Natural killer cell (primary cell): ENCODE measurements at places on chromosomes 7 and 10. TPM values are rescaled to one million over a fixed set of nuclear protein-coding genes. Genes with fewer than 3 reads are reported as not detected.

DNA sequence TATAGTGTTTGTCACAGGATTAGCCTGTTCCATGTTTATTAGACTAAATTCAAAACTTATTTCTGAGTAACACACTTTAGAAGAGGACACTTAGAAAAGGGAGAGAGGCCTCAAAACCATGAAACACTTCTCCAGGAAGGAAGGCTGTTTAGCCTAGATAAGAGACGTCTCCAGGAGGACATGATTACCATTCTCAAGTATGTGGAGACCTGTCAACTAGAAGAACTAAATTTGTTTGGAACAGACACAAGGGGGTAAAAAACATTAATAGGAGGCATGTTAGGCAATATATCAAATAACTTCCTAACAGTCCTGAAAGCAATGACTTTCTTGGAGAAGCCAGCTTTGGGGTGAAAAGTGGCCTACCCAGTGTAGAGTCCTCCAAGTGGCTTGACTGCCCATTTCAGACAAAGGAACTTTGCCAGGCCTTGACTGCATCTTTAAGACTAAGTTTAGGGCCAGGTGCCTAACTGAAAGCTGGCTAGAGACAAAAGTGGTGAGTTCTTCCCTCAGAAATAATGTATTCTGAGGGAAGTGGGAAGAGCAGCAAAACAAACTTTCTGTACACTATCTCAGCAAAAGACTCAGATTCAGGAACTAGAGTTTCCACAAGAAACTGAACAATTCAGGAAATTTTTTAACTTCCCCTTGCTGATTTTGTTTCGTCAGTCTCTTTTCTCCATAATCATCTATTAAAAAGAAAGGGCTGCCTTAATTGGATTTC, 11.8 kb downstream of the NCOA4 start:
- peaks cover 26% of the 10 kb centered on the region for H3K4me1 ChIP-seq
- peaks cover 32% of the 10 kb centered on the region for H3K36me3 ChIP-seq
- no peaks in the 10 kb centered on the region for H3K27me3 ChIP-seq
- no peak overlapping the region for H3K4me3 ChIP-seq
- no peak for DNase-seq

DNA sequence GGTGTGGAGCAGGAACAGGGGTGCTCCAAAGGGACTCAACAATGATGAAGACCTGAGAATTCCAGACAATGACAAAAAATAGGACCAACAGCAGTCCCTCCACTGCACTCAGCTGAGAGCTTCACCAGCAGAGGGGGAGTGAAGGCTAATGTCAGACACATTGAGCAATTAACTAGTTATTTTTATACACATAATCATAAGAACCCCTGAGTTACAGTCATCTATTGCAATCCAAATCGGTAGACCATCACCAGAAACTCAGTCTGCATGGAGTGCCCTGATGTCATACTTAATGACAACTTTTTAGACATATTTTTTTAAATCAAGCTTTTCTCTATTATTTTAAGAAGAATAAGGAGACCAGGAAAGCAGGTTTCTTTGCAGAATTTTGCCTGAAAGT, 30.6 kb upstream of the IKZF1 start:
- H3K27me3 ChIP-seq: no peaks in the 10 kb centered on the region
- no peaks in the 10 kb centered on the region for H3K36me3 ChIP-seq
- H3K4me1 ChIP-seq: peaks cover 26% of the 10 kb centered on the region

DNA sequence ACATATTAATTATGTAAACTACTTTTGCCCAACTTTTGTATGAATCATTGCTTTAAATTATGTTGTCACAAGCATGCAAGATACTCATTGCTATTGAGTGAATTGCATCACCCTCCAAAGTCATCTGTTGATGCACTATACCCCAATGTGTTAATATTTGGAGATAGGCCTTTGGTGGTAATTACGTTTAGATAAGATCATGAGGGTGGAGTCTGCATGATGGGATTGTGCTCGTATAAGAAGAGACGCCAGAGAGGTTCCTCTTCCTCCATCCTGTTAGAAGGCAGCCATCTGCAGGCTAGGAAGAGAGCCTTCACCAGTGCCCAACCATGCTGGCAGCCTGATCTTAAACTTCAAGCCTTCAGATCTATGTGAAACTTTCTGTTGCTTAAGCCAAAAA, 95.3 kb upstream of the MAGI2 start:
- H3K4me1 ChIP-seq: no peaks in the 10 kb centered on the region
- DNase-seq: no peak
- no peak overlapping the region for H3K27ac ChIP-seq
- no peaks in the 10 kb centered on the region for H3K36me3 ChIP-seq
- no peaks in the 10 kb centered on the region for H3K27me3 ChIP-seq
- H3K4me3 ChIP-seq: no peak overlapping the region

DNA sequence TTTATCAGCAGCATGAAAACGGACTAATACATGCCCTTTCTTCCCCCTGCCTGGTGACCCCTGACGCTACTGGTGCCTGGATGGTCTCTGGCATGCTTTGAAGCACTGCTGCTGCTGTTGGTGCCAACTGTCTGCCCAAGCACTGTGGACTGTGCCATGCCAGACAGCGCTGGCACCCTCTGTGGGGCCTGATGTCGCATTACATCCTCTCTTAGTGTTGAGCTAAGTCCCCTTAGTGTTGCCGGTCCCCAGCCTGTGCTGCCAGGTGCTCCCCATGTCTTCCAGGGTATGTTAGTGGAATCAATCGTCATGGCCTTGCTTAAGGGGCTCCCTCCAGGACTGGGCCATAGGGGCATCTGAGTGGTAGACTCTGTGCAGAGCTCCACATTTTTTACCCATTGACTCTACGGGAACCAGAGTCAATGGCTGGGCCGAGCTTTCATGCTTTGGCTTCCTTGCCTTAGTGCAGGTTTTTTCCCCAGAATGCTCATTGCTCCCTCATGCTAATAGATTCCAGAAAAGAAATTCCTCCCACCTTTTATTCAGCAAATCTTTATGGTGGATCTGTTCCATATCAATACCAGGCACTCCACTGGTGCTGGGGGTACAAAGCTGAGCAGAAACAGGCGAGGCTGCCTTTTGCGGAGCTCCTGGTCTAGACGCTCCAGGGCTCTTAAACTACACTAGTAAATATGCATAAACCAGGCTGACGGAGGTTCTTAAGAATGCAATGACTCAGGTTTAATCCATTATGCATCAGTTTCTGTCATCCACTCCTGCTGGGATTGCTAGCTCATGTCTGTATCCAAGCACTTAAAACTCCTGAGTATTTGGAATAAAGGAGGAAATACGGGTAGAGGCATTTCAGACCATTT, 21.8 kb upstream of the MRC1 start:
- DNase-seq: no peak
- no peaks in the 10 kb centered on the region for H3K27me3 ChIP-seq
- H3K4me3 ChIP-seq: no peak overlapping the region
- no peak overlapping the region for H3K27ac ChIP-seq
- H3K36me3 ChIP-seq: no peaks in the 10 kb centered on the region

DNA sequence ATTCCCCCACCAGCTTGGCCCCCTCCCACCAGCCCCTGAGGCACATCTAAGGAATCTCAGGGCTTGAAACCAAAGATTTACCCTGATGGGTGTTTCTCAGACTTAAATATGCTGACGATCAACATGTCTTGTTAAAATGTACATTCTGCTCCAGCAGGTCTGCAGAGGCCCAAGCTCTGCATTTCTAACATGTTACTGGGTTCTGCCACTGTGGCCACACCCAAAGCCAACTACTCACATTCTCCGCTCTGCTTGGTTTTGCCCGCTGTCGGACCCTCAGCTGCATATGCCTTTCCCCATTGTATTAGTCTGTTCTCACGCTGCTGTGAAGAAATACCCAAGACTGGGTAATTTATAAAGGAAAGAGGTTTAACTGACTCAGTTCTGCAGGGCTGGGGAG, 8.9 kb downstream of the PIP4K2A start:
- H3K27me3 ChIP-seq: no peaks in the 10 kb centered on the region
- H3K36me3 ChIP-seq: peaks cover 3% of the 10 kb centered on the region
- H3K4me3 ChIP-seq: no peak overlapping the region
- no peak for DNase-seq
- peaks cover 76% of the 10 kb centered on the region for H3K4me1 ChIP-seq
- H3K27ac ChIP-seq: peak overlapping the region; percentile 61

DNA sequence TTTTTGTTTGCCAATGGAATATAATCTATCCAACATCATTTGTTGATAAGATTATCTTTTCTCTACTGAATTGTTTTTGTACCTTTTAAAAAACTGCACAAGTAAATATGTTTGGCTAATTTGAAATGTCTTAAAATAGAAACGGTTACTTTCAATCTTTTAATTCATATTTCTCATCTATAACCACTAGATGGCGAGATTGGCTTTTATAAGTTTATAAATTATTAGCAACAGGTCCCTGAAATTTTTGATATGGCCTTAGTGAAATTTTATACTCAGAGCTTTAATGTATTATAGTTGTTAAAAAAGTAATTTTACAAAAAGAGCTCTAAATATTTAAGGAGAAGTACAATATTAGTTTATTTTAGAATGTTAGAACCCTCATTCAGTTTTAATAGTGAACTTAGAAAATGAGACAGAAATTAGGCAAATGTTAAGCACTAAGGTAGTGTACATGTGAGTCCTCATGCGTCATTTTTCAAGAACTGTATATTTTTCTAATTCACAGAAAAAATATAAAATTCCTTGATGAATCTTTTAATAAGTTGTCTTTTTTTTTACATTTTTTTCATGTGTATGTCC, 592.5 kb downstream of the ARL4A start:
- no peaks in the 10 kb centered on the region for H3K4me1 ChIP-seq
- peak; percentile 42 for DNase-seq

- H3K4me1 ChIP-seq: no peaks in the 10 kb centered on the region
- no peak for DNase-seq
- H3K27ac ChIP-seq: no peak overlapping the region
- no peaks in the 10 kb centered on the region for H3K36me3 ChIP-seq
- H3K27me3 ChIP-seq: no peaks in the 10 kb centered on the region
Measured at GRCh38 chr10:107206833-107207232, 42.3 kb upstream of the SORCS1 start.

- no peak for DNase-seq
- H3K27ac ChIP-seq: no peak overlapping the region
- no peaks in the 10 kb centered on the region for H3K36me3 ChIP-seq
- no peaks in the 10 kb centered on the region for H3K27me3 ChIP-seq
Measured at GRCh38 chr10:91536733-91537132, 96.1 kb downstream of the PPP1R3C start.

GRCh38 chr10:68151453-68151852, 42.2 kb downstream of the MYPN start:
- no peaks in the 10 kb centered on the region for H3K36me3 ChIP-seq
- DNase-seq: no peak
- no peak overlapping the region for H3K27ac ChIP-seq

GRCh38 chr10:66538908-66539307, 386.9 kb upstream of the LRRTM3 start:
- no peak for DNase-seq
- no peaks in the 10 kb centered on the region for H3K36me3 ChIP-seq
- H3K4me3 ChIP-seq: no peak overlapping the region
- H3K4me1 ChIP-seq: no peaks in the 10 kb centered on the region
- no peak overlapping the region for H3K27ac ChIP-seq

DNA sequence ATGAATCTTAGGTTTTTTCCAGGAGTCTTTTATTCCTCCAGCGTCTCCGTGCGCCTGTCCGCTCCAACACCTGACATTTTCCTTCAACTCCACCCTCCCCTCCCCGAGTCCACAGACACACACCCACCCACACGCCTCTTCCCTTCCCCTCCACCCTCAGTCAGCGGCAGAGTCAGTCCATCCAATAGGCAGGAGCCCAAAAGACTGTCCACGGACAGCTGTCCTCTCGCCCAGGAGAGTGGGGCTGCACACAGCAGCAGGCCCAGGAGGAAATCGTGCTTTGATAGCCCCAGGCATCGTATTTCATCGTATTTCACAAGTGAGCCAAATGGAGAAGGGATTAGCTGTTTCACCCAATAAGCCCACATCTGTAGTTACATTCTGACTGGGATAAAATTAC, 285.1 kb downstream of the ZEB1 start:
- H3K4me3 ChIP-seq: no peak overlapping the region
- H3K27ac ChIP-seq: no peak overlapping the region
- H3K27me3 ChIP-seq: peaks cover 3% of the 10 kb centered on the region
- H3K36me3 ChIP-seq: no peaks in the 10 kb centered on the region

DNA sequence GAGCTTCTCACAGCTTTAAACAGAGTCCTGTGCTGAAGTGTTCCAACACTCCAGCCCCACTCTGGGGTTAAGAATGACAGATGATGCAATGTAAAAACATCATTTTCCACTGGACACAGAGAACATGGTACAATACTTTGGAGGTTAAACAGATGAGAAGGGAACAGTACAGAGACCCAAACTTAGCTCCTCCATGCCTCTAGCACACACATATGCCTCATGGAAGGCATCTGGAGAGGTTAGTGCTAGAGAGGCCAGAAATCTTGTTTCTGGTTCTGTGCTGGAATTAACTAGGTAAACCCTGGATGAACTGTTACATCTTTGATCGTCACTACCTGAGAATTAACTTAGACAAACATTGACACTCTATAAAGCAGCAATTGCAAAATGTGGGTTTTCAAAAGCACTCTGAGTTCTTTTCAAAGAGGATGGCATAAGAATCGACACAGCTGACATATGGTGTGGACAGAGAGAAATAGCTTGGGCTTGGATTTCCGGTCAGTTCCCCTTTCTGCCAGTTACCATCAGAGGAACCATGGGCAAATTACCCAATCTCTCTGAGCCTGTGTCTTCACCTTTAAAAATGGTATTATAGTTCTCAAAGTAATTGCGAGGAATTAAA, 81.9 kb downstream of the KCNMA1 start:
- no peak for DNase-seq
- no peaks in the 10 kb centered on the region for H3K4me1 ChIP-seq
- no peak overlapping the region for H3K4me3 ChIP-seq
- no peaks in the 10 kb centered on the region for H3K27me3 ChIP-seq

GRCh38 chr10:69742928-69743602, 58.6 kb upstream of the COL13A1 start:
- no peak overlapping the region for H3K4me3 ChIP-seq
- no peaks in the 10 kb centered on the region for H3K4me1 ChIP-seq
- no peaks in the 10 kb centered on the region for H3K27me3 ChIP-seq

GRCh38 chr7:34327681-34328080, 330.3 kb upstream of the NPSR1 start:
- DNase-seq: no peak
- H3K4me1 ChIP-seq: no peaks in the 10 kb centered on the region
- H3K27me3 ChIP-seq: no peaks in the 10 kb centered on the region
- no peaks in the 10 kb centered on the region for H3K36me3 ChIP-seq
- no peak overlapping the region for H3K4me3 ChIP-seq

- no peak overlapping the region for H3K27ac ChIP-seq
- H3K4me3 ChIP-seq: no peak overlapping the region
- H3K27me3 ChIP-seq: no peaks in the 10 kb centered on the region
- no peak for DNase-seq
Measured at GRCh38 chr7:13894954-13895353, 94.5 kb downstream of the ETV1 start.

The CHST15 gene
- total RNA-seq: 1.9 TPM

The SFTPA1 gene
- not detected for total RNA-seq

The COL28A1 gene
- total RNA-seq: 0.45 TPM

The ZNF518A gene
- total RNA-seq: 34.7 TPM

The SLC13A1 gene
- total RNA-seq: not detected

The CNPY1 gene
- total RNA-seq: not detected

The EVX1 gene
- total RNA-seq: not detected

The MGAM2 gene
- total RNA-seq: 1.9 TPM

The ITIH5 gene
- not detected for total RNA-seq

The TRIL gene
- 0.07 TPM for total RNA-seq
